Fibroblast of skin of abdomen (primary cell): ENCODE measurements at places on chromosomes 16 and 17.

DNA sequence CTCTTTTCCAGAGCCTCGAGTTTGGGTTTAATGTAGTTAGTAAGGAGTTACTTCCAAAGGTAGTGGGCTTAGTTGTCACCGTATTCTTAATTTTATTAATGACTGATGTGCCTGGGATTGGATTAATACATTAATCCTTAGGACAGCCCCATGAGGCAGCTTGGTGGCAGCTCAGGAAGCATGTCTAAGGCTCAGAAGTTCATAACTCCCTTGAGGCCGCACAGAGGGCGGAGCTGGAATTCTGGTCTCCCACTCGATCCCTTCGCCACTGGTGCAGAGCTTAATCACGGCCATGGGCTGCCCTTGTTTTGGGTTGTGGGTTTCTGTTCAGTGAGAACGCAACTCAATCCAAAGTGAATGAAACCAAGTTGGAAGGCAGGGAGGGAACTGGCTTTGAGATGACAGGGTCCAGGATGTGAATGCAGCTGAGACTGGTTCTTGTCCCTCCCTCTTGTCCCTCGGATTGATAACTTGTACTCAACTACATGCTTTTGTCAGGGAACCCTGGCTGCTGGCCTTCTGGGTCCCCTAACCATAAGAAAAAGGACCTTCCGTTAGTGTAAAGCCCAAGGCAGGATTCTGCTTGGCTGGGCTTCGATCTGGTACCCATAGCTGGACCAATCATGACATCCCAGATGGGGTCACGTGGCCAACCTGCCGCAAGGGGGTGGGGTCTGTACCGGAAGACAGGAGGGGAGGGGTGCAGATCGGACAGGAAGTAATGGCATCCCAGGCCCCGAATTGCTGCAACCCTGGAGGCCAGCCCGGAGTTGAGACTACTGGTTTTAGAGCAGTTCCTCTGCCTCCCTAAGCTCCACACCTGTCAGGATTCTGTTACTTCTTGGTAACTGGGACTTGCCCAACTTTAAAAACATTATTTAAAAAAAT, 45.4 kb downstream of the SNX20 start:
- DNase-seq: no peak

DNA sequence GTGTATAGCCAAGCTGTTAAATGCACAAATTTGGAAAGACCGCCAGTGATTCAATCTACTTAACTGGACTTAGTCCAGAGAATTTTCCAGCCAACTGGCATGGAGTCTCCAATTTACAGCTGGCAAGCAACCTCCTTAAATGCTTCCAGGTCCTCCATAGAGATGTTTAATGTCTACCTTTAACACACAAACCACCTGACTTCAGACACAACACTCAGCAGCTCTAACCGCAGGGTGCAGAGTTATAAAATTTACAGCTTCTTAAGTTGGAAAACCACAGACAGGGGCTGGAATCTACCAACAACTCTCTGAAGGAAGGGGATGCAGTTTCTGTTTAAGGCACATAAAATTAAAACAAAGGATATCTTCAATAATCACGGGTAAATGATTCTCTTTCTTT, 106.9 kb downstream of the SYCE1L start:
- DNase-seq: peak; percentile 86

- peak; percentile 41 for DNase-seq
These were observed 242.3 kb downstream of the SOX9 start for GRCh38 chr17:72363089-72363610.

DNA sequence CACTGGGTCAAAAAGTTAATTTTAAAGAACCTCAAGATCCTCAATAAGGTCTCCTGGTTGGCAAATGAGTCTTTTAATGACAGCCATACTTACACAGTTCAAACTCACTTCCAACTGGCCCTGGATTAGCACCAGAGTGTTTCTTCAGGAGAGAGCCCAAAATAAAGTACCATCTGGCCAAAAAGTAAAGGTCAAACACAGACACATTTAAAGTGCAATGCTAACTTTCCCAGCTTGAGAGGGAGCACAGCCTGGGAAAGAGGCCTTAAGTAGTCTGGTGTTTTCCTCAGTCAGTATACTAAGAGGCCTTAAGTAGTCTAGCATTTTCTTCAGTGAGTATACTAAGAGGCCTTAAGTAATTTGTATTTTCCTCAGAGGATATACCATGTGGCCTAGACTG, 46.6 kb upstream of the ERN1 start:
- DNase-seq: no peak

- DNase-seq: no peak
These were observed 123.4 kb upstream of the NOL11 start for GRCh38 chr17:67594115-67594880.

GRCh38 chr17:75645501-75645888, 12.3 kb downstream of the SMIM5 start:
- no peak for DNase-seq

GRCh38 chr16:30377050-30377811, 2.6 kb downstream of the MYL11 start:
- DNase-seq: no peak

GRCh38 chr16:81216706-81217105, 21.8 kb upstream of the BCO1 start:
- DNase-seq: no peak

- DNase-seq: no peak
These were observed 29.7 kb downstream of the SLC5A11 start for GRCh38 chr16:24875466-24875865.

DNA sequence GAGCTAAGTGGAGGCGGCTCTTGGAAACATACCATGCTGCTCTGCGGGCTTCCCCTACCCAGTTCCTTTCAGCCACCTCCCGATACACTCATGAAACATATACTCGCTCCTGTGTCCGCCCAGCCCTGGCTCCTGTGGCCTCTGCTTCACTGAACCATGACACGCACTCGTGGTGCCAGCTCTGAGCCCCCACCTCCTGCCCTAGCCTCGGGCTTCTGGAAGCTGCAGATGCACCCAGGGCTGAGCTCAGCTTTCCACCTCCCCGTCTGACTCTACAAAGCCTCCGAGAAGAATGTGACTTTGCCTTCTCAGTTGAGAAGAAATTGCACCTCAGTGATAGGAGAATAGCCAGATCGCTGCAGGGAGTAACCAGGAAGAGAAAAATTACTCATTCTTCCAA, 11.0 kb downstream of the CALB2 start:
- no peak for DNase-seq

GRCh38 chr16:56115817-56116576, 75.3 kb upstream of the GNAO1 start:
- DNase-seq: no peak

GRCh38 chr17:55414983-55415382, 6.7 kb downstream of the MMD start:
- DNase-seq: no peak

GRCh38 chr16:70575376-70575775, 51.8 kb downstream of the SF3B3 start:
- DNase-seq: no peak

DNA sequence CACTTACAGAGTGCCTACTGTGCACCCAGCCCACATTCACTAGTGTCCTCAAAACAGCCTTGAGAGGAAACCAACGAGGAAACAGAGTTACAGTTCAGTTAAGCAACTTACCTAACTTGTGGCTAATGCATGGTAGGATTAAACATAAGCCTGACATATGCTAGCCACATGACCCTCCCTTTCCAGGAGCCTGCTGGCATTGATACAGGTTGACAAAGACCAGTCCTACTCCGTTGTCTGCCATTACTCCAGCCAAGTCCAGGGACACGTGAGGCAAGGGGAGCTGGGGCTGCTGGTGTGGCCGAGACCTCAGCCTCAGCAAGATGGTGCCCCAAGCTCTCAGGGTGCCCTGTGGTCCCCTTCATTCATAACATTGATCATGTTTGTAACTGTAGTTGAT, 37.9 kb downstream of the SNX20 start:
- no peak for DNase-seq

DNA sequence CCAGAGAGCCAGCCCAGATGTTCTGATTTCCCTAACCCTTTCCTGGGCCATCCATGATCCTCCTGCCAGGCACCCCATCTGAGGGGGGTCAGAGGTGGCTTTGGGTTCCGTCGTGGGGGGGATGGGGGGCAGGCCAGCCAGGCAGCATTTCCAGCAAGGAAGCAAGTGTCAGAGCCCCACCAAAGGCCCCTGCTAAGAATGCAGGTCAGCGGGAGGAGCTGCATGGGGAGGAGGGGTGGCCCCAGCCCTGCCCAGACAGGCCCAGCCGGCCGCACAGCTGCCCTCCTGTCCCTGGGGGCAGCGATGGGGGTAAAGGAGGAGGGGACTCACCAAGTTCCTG, 2.3 kb upstream of the SCRN2 start:
- no peak for DNase-seq

GRCh38 chr17:59838052-59838916, 54.5 kb downstream of the TUBD1 start:
- peak; percentile 64 for DNase-seq
